WTC11 (cell line): ENCODE measurements at places on chromosomes 4 and X.

DNA sequence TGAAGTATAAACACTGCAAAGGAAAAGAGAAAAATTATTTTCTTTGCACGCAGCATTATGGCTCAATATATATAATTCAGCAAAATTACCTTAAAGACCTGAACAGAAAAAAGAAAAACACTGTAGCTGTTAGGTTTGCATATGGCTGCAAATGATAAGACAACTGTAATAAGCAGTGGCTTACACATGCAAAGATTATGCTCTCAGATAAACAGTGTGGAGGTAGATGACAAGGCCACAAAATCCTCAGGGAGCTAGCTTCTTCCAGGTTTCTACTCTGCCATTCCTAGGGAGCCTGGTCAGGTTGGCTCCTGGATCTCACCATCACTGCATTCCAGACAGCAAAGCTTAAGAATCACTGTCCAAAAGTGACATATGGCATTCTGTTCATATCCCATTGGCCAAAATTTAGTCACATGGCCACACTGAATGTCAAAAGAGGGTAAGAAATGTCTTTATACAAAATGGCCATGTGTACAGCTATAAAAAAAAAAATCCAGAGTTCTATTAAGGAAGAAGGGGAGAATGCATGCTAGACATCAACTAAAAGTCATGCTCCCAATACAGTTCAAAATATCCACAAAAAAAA lies 195.2 kb upstream of the SLC7A11 start:
- no peak for DNase-seq

DNA sequence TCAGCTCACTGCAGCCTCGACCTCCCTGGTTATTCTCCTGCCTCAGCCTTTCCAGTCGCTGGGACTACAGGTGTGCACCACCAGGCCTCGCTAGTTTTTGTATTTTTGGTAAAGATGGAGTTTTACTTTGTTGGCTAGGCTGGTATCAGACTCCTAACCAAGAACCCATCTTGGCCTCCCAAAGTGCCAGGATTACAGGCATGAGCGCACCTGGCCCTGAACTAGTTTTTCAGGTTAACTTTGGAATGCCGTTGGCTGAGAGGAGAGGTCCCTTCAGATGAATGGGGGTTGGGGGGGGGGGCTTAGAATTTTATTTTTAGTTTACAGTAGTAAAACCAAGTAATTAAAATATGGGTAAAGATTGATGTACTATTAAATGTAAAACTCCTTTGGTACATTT lies 23.4 kb upstream of the CWH43 start:
- no peak for DNase-seq

DNA sequence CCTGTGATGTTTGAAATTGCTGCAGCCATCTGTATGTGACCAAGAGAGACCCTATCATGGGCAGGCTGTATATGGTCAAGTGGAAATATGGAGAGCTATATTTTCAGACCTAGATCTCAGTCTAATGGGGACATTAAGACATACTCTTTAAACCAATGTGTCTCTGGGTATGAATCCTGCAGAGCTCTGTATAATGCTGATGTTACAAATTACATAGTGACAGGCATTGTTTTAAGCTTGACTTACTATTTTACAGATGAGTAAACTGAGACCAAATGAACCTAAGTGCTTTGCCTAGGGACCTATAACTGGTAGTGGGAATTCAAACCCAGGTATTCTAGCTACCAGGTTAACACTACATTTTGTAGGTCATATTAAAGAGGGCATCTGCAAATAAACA lies 71.3 kb upstream of the GRXCR1 start:
- DNase-seq = no peak

- no peak for DNase-seq
Measured at GRCh38 chrX:6832619-6833018, 297.7 kb upstream of the VCX3A start.

DNA sequence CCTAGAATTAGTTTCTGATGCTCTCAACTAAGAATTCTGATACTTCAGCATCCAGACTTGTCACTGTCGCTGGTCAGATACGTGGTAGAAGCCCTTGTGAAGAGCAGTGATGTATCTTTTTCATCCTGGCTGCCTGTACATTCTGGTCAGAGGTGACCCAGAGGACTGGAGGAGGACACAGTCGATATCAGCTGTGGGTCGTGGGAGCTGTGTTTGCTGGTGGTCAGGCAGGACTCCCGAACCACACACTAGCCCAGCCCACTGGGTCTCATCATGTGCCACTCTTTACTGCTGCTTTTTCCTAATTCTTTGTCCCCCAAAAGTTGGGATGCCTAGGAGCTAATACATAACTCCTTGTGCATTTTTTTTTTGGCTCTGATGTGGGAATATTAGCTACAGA lies 6.5 kb downstream of the DCUN1D4 start:
- no peak for DNase-seq

DNA sequence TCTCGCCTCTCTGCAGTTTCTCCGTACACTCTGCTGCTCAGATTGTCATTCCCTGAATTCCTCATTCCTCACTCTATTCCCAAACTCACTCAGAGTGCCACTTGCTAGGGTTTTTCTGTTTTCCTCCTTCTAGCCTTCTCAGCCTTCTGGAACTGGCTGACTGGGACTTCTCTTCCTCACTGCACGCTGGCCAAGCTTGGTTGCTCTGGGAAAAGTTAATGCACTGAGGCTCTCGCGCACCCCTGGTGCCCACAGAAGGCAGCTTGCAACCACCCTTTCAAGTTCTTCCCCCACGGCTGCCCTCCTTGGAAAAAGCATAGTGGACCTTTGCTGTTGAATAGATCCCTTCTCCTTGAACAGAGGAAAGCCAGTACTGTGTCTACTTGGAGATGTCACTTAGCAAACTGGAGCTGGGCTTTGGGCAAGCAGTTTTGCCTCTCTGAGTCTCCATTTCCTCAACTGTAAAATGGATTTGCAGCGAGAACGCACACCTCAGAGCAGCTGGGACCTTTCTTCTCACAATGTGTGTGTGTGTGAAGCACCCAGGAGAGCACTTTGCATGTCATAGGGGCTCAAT lies 6.0 kb upstream of the CCKAR start:
- DNase-seq = no peak

GRCh38 chr4:86968547-86968946 lies 33.7 kb downstream of the AFF1 start:
- DNase-seq = no peak

GRCh38 chr4:39274503-39274902 lies 91.7 kb downstream of the RFC1 start:
- DNase-seq = no peak

GRCh38 chr4:93031431-93032098 lies 727.8 kb downstream of the GRID2 start:
- no peak for DNase-seq

- DNase-seq = no peak
Measured at GRCh38 chrX:15269120-15269519, 763 bp downstream of the ASB9 start.

DNA sequence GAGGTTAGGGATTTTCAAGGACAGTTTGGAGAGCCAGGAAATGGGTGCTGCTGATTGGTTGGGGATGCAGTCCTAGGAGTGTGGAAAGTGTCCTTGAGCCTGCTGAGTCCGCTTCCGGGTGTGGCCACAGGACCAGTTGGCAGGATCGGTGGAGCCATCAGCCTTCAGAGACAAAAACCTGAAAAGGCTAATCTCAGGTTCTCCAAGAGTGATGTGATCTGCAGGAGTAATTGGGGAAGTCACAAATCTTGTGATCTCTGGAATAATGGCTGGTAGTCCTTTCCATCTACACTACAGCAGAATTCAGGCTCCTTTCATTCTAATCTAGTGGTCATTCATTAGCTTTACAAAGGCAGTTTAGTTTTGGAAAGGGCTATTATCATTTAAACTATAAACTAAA lies 55.9 kb upstream of the BMP2K start:
- DNase-seq = no peak

GRCh38 chr4:5783486-5783885 lies 72.5 kb downstream of the EVC start:
- no peak for DNase-seq

DNA sequence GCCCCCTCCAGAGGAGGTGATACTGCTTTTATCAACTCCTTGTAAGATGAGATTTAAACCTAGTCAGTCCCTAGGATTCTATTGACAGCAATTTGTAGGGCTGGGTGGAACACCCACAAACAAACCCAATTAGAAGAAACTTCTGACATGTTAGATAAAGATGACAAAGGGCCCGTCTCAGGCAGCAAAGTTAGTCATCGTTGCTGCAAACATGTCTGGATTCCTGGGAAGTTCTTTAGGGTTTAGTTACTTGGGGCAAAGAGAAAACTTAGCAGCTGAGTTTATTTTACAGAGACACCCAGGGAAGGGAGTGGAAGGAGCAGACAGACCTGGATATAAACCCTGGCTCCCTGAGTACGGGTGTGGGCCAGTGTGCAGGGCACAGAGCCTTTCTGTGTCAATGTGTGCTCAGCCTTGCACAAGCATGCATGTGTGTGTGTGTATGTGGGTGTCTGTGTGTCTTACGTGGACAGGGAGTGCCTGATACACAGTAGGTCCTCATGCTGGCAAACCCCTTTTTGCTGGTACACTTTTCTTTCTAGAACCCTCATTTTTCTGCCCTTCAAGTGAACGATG lies 130.0 kb upstream of the STX18 start:
- DNase-seq = no peak

DNA sequence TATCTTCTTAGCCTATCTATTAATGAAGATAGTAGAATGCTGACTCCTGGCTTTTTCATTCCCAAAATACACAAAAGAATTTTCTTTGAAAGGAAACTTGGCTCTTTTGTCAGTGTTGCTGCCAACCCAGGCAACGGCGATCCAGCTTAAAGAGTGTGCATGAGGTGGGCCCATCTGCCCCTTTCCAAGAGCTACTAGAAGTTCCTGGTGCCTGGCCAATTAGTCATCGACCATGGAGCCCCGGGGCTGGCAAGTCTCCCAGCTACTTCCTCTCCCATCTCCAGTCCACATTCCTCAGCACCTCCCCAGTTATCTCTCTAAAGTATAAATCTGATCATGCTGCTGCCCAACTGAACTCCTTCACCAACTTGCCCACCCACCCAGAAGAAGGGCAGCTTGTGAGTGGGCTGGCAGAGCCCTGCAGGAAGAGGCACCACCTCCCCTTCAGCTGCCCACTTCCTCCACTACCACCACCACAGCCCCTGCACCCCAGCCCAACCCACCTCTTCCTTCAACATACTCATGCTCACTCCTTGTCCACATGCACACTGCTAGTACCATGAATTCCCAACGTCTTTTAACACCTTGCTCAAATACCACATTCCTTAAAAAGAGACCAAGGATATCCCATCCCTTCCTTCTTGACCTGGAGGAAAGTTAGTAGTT lies 158.2 kb upstream of the MAP3K15 start:
- DNase-seq = no peak

DNA sequence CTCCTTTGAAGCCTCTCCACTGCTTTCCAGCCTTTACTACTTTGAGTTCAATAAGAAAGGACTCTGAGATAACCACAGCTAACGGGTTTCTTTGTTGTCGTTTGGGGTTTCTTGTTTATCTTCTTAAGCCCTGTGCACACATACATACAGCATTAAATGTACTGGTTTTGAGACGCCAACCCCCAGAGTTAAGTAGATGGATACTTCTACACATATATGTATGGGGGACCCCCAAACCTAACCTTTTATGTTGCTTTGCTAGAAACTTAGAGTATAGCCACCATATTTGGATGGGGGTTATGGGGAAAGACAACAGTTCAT lies 697 bp downstream of the CEP135 start:
- no peak for DNase-seq

- no peak for DNase-seq
Measured at GRCh38 chr4:73822812-73823504, 13.5 kb upstream of the CXCL6 start.

- no peak for DNase-seq
Measured at GRCh38 chr4:149223659-149224058, 592.0 kb downstream of the IQCM start.

DNA sequence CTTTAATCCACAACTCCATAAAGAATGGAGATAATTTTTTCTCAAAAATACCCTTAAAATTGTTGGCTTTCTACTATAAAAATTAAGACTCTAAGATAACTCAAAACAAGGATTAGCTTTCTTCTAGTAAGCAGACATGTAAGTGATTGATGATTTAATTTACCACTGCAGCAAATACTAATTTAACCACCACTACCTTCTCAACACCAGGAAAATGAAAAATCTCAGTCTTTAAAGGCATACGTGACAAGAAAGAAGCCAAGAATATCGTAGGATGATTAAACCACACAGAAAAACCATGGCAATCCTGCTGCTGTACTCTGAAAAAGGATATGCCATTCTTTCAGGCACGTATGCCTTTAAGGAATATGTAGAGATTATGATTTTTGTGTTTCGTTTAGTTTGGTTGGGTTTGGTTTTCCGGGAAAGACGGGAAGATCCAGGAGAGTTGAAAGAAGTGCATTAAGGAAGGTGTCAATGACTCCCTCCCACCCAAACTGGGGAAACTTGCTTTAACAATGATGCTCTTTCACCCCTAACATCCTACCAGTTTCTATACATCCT lies 881 bp downstream of the LRCH2 start:
- DNase-seq = no peak

DNA sequence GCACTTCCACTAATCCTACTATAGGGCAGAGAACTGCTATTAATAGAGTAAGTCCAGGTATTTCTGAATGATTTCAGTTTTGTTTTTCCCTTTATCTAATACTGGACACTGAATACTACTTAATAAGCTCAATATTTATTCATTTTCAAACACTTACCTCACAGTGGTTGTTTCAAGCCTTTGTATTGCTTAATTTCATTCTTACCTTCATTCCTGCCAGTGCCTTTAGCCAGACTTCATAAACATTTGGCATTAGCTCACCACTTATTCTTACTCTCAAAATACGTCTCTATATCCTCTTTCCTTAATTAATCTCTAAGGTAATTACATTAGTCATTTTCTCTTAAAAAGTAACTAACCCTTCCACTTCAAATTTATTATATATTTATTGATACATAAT lies 18.8 kb upstream of the CORIN start:
- DNase-seq = no peak

GRCh38 chr4:164060456-164060855 lies 566.0 kb downstream of the TMA16 start:
- DNase-seq = no peak

DNA sequence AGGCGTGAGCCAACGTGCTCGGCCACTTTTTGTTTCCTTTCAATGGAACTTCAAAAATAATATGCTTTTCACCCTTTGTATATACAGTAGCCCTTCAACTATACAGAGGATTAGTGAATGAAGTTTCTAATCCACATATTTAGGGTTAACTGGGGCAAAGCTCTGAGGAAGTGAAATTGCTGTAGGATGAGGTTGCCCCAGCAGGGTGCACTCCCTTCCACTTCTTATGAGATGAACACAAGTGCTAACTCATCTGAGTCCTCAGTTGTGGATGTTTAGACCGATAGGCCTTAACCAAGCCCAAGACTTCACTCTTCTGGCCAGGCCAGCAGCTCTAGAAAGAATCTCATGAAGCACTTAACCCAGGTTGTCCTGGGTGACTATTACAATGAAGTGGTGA lies 29.1 kb upstream of the CT55 start:
- no peak for DNase-seq

DNA sequence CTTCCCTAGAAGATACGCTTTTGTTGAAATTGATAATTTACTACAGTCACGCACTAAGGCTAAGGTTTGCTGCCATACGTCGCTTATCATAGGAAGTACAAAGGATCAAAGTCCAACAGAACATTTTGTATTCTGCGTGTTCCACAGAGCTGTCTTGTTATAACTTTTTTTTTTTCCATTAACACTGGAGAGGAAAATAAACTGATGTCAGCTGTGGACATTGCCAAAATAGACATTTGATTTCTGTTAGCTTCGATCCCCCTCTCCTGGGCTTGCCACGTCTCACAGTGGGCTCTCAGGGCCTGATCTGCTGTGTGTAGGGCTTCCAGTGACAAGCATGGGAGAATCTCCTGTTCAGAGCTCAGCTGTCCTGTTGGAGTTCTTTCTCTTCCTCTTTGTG lies 93.3 kb downstream of the SPATA18 start:
- DNase-seq = no peak

- DNase-seq = no peak
Measured at GRCh38 chr4:69360271-69360670, 80.0 kb downstream of the UGT2B28 start.
